ENCODE measurements at places on chromosomes 13 and 19.

GRCh38 chr13:40058757-40059236, 403.3 kb downstream of the COG6 start:
- DNase-seq, result no peak

GRCh38 chr13:71089056-71089455, 777.9 kb downstream of the DACH1 start:
- DNase-seq, result peak; percentile 31

- DNase-seq, result peak; percentile 74
Observed at GRCh38 chr19:47573071-47574026, at the start of gene ZNF541. Gene ZNF541, minus strand, starts transcription at chr19:47573148. Its CDS starts 17,292 bp downstream, at chr19:47555856.

DNA sequence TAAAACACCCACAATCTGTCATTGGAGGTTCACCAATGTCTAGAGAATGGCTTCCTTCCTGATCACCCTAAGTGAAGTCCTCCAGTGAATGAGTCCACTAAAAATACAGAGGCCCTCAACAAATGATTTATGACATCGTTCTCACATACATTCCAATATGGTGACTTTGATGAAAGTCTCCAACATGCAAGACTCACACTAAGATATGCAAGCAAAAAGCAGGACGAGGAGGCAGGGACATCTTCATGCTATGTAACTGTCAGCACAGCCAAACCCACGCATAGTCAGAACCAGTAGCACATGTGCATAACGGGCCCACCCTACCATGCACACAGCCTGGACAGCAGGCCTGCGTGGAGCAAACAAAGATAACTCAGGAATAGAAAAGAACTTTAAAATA, 16.6 kb upstream of the LSM14A start:
- no peak for DNase-seq

GRCh38 chr13:39571502-39572092, 31.4 kb downstream of the LHFPL6 start:
- DNase-seq, result no peak

Measured in right hindlimb (tissue), 1 donor.